Stimulated activated CD4-positive, alpha-beta T cell treated with anti-CD3 and anti-CD28 coated beads, Interleukin-4, amount 100 ng/mL, for 1 hour (primary cell): ENCODE measurements at places on chromosomes 11 and 22.

GRCh38 chr11:94117871-94118270, 10.8 kb upstream of the PANX1 start:
- DNase-seq: no peak

- DNase-seq: no peak
Observed at GRCh38 chr11:116660011-116660410, 112.8 kb downstream of the BUD13 start.

GRCh38 chr22:25497181-25497641, 67.3 kb upstream of the GRK3 start:
- DNase-seq: no peak

DNA sequence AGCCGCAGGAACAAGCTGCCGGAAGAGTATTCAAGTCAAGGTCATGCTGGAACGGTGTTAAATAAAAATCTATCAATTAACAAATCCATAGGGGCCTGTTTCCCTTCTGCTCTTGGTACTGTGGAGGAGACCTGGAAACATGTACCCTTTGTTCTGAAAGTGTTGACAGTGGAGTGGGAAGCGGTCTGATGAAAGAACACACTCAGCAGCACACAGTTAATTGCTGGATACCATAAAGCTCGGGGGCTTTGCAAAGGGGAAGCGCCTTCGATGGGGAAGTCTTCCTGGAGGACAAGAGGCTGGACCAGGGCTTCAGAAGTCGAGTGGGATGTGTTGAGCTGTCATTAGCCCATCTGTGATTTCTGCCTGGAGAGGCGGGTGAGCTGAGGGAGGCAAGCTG, 112.5 kb upstream of the CLPB start:
- no peak for DNase-seq

DNA sequence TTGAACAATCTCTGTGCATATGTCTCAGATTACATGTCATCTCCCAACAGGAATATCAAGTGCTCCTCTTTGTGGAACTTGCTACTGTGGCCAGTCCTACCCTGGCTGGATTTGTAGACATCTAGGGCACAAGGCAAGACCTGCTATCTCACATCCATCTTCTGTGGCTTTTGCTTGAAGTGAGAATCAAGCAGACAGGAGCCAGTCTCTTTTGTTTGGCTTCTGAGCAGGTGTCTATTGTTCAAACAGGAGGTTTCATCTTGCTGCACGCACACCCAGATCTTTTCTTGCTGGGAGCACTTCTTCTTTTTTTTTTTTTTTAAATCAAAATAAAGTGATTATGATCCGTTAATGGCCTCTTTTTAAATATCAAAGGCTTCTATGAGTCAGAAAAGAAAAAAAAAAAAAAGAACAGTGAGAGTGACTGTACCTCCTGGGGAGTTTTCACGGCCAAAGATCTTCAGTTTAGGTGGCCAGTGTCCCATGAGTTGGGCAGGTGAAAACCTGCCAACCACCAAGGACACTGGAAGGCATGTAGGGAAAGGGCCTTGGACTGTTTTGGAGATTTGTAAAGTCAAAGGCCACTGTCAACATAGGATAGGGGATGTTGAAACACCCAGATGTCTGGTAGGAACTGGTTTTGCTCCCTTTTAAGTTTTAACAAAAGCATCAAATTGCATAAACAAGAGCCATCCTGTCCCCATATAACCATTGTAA, 78.1 kb downstream of the CD44 start:
- DNase-seq: no peak

GRCh38 chr11:94583866-94584500, 16.8 kb downstream of the PIWIL4 start:
- DNase-seq: no peak

DNA sequence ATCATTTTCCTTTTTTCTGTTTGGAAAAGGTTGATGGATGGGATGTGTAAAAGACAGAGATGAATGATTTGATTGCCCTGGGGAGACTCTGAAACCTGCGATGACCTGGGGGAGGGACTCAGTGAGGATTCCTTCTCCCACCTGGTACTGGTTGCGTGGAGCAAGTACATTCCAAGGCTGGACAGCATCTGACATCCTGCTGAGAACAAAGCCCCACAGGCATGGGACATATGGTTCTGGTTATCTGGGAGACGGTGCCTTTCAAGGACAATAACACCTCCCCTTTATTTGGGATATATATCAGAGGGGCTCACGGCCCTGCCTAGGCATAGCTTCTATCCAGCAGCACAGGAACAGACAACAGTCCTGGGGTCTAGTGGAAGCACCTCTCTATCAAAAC, 527.8 kb downstream of the METTL15 start:
- DNase-seq: no peak

DNA sequence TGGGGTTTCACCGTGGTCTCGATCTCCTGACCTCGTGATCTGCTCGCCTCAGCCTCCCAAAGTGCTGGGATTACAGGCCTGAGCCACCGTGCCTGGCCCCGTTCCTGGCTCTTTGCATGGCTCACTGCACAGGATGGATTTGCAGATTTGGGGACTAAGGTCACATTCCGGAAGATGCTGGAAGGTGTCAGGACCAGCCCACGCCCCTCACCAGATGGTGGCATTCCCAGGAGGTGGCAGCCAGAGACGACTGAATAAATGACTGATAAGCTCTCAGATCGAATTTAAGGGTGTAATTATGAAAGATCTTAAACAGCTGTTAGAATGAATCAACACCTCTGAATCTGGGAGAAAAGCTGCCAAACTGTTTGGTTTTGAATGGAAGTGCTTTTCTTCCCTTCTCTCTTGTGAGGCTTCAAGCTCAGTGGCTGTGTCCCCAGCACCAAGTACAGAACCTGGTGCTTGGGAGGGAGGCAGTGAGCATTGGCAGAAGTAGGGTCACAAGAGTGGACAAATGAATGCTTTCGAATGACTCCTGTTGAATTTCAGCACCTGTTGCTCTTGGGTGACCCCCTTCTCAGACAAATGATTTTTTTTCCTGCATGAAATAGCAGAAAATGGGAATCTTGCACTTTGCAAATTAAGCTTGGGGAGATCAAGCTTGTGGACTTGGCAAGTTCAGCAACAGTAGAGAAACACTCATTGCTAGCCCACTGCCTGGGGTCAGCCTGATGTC, 69.6 kb downstream of the KIAA1671 start:
- no peak for DNase-seq

DNA sequence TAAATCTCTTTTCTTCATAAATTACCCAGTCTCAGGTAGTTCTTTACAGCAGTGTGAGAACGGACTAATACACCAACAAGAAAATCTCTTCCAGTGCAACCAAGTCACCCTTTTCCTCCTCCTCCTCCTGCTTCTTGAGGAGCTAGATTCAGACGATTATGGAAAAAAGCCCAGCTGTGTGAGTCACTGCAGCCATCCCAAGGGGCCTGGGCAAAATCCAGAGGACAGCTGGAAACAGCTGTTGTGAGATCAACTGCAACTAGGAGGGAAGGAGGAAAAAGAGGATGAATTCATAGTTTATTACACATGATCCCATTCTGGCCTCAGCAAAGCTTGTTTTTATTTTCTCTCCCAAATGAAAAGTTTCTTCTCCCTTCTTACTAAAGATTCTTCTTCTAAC, 32.9 kb downstream of the RBFOX2 start:
- DNase-seq: no peak

DNA sequence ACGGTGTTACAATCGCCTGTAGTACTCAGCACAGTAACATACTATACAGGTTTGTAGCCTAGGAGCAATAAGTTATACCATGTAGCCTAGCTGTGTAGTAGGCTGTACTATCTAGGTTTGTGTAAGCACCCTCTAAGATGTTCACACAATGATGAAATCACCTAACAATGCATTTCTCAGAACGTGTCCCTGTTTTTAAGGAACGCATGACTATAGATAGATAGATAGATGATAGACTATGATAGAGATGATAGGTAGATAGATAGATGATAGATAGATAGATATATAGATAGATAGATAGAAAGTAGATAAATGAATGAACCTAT, 203.9 kb downstream of the FAM76B start:
- no peak for DNase-seq

DNA sequence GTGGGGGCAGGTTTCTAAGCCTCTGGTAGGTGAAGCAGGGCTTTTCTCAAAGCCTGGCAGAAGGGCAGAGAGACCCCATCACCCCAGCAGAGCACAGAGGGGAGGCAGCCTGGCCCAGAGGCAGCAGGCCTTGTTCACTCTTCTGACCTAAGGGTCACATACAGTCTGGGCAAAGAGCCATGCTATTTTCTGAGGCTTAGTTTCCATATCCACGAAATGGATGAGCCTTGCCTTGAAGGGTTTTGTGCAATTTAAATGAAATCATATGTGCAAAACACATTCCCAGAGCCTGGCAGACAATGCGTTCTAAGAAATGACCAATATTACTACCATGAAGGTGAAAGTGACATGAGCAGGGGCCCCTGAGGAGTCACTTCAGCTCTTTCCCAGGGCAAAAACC, 44.5 kb downstream of the HIRA start:
- DNase-seq: no peak

DNA sequence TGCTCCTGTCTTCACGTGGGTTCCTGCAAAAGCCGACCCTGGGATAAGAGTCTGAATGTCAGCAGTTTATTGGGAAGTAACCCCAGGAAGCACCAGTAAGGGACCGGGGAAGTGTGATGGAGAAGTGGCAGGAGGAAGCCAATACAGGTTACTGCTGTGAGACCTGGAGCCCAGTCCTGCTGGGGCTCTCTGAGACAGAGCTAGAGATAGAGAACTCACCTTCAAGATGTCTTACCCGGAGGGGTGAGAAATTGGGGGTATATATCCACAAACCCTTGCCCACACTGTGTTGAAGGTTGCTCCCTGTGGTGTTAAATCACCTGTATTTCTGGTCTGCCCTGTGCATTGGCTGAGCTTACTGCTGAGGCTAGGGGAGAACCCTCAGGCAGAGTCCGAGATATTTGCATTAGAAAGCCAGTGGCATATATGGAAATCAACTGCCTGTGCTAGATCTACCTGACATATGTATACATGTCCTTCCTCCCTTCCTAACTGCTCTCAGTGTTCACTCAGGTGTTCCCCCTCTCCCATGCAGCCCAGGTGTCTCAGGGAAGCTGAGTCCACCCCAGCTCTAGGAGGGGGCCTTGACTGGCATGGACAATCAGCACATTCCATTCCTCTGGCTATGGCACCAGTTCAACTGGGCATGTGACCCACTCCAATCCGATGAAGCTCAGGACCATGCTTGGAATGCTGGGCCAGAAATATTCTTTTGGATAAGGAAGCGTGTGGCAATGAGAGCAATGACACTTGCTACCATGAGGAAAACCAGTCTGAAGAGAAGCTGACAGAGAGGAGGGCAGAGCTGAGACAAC, 6.8 kb upstream of the MICAL2 start:
- no peak for DNase-seq

DNA sequence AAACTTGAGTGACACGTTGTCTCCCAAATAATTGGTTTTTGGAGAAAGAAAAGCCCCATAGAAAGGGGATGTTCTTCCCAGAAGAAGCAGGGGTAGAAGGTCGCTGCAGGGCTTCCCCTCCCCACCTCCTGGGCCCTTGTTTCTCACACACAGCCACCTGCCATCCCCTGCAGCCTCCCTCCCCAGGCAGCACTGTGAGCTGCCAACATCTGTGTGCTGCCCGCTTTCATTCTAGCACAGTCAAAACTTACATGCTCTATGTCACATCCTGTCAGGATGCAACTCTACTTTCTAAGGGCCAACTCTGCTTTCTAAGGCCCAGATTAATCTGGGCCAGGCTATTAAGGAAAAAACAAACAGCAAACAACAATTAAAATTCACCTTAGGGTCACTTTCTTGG, 309.4 kb upstream of the ZC3H12C start:
- DNase-seq: no peak

- no peak for DNase-seq
Observed at GRCh38 chr22:44256085-44256484, 56.7 kb downstream of the SHISAL1 start.

- no peak for DNase-seq
Observed at GRCh38 chr22:44099696-44100095, 75.6 kb downstream of the PARVB start.

DNA sequence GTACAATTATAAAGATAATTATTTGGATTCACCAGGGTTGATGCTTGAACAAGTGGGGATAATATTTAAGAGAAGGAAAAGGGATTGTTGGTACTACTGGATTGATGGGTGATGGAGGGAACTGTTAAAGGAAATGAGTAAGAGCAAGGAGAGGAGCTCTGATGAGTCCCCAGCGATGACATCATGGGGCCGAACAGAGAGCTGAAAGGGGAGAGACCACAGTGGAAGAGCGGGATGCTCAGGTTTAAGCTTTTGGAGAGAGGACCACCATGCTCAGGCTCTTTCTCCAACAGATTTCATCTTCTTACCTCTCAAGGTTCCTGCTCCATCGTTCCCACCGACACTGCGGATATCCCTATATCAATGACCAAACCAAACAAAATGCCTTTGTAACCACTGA, 568.7 kb downstream of the ETS1 start:
- no peak for DNase-seq

DNA sequence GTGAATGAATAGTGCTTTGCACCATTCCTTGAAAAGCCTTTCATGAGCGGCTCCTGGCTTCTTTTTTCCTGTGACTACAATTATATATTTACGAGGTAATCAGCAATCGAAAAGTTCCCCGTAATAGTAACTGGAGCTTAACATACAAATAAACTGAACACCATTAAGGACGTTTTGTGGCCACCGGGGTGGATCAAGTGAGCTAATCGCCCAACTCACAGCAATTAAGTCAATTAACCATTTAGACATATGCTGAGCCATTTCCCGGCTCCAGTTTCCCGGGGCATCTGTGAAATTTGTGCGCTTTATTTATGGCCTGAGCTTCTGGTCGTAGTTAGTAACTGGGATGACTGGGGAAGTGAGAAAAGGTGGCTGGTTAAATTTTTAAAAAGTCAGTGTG, 465.2 kb downstream of the MIAT start:
- no peak for DNase-seq

GRCh38 chr11:11981364-11981763, 27.1 kb downstream of the DKK3 start:
- DNase-seq: no peak

- DNase-seq: no peak
Observed at GRCh38 chr11:119153049-119153818, 4.4 kb downstream of the ABCG4 start.
